ENCODE measurements at places on chromosomes 13 and 19.

DNA sequence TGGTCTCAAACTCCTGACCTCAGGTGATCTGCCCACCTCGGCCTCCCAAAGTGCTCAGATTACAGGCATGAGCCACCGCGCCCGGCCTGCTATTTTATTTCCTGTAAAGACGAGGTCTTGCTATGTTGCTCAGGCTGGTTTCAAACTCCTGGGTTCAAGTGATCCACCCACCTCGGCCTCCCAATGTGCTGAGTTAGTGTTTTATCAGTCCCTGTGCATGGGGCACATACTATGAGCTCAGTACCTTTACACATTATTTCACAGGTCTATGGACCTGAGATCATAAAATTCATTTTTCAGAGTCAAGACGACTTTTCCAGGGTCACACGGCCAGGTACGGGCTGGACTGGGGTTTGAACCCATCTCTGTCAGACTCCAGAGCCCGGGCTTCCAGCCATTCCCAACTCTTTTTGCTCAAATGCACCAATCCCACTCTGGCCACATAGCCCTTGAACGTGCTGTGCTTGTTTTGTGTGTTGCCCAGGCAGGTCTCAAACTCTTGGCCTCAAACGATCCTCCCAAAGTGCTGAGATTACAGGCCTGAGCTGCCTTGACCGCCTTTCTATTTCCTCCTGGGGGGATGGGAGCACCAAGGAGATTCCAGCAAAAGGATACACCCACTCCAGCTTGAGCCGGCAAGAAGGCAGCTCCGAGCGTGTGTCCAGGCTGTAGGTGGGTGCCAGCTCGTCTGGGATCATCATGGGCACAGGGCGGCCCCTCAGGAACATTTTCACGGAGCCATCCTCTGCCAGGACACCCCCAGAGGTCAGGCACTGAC lies 1.1 kb downstream of the EML2 start:
- no peak for DNase-seq

DNA sequence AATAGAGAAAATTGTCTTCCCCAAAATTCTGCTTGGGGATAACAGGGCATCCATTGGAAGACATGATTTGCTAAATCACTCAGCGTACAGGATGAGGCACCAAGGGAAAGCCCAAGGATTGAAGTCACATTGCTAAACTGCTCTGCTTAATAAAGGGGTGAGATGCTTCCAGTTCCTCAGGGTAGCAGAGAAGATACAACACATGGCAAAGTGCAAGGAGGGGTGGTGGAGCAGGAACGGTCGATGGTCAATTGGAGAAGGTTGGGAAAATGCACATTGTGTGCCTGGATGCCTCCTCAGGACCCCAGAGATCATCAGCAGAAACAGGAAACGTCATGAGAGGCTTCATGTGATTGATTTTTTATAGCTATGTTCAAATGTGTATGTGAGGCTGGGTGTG lies 116.3 kb upstream of the SOX1 start:
- no peak for DNase-seq

GRCh38 chr19:5036698-5037563 lies 68.0 kb downstream of the KDM4B start:
- no peak for DNase-seq

DNA sequence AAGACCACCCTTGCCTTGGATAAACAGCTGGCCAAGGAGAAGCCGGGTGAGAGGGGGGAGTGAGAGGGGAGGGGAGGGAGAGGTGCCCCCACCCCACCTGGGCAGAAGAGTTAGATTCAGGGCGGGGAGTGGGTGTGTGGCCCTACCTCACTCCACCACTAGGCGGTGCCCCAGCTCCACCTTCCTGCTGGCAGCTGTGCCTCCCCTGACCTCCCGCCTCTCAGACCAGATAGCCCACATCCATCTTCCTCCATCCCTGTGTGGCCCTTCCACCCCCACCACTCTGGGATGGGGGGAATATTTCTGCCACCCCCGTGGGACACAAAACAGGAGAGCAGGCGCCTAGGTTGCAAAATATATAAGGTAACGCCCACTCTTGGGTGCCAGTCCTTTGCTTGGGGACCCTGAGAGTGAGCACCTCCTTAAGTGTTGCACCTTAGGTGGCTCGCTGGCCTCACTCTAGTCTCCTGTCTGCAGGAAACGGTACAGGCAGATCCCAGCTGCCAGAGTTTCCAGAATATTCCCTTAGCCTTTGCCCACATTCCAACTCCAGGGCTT lies 13.8 kb upstream of the EHD2 start:
- peak; percentile 55 for DNase-seq

DNA sequence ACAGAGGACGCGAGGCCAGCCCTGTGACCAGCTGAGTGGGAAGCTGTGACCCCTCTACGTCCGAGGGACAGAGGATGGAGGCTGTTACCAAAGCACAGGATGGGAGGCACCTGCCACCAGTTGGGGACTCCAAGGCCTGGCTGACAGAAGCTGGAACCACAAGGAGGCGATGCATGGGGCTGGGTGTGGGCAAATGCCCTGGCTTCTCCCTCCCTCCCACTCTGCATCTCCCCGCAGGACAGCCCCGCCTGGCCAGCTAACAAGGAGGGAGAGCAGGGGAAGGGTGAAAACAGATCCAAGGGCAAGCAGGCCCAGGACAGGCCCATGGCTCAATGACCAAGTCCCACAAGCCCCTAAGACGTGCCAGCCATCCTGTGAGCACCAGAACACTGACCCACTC lies 28.6 kb downstream of the AKT2 start:
- DNase-seq, result no peak

DNA sequence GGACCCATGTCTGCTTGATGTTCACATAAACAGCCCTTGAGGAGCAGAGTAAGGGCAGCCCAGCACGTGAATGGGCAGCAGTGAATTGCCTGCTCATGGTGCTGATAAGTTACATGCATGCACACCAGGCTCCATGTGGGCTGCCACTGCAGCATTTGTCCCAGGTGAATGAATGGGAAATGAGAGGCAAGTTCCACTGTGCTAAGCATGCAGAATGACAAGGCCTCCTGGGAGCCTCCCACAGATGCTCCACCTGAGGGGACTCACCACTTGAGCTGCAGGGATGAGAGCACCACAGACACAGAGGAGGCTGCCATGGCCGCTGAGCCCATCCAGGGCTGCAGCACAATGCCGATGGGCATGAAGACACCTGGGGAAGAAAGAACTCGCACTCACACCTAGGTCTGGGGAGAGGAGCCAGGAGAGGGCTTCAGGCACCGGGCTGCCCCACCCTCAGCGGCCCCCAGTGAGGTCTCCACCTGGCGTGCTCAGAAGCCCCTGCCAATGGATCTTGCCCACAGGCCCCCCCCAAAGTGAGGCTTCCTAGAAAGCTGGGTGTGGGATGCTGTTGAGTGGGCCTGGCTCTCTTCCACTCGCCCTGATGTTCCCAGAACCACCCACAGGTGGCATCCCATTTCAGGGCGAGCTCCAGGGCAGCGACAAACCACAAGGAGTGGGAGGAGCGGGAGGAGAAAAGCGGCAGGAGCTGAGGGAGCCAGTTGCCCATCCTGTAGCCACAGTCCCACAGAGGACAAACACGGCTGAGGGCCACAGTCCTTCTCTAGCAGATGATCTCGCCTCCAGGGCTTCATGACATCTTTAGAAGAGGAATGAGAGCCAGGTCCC lies 73.8 kb downstream of the CCDC70 start:
- no peak for DNase-seq

- DNase-seq, result no peak
These were observed 31.3 kb upstream of the ASF1B start for GRCh38 chr19:14167576-14168138.

- no peak for DNase-seq
These were observed 330.2 kb downstream of the KLF12 start for GRCh38 chr13:73803997-73804396.
